ENCODE measurements at places on chromosomes 5 and 9.

GRCh38 chr5:157126-157715 is 34.1 kb upstream of the LRRC14B start:
- DNase-seq = no peak

- no peak for DNase-seq
Observed at GRCh38 chr5:150490296-150490669, 17.6 kb upstream of the NDST1 start.

DNA sequence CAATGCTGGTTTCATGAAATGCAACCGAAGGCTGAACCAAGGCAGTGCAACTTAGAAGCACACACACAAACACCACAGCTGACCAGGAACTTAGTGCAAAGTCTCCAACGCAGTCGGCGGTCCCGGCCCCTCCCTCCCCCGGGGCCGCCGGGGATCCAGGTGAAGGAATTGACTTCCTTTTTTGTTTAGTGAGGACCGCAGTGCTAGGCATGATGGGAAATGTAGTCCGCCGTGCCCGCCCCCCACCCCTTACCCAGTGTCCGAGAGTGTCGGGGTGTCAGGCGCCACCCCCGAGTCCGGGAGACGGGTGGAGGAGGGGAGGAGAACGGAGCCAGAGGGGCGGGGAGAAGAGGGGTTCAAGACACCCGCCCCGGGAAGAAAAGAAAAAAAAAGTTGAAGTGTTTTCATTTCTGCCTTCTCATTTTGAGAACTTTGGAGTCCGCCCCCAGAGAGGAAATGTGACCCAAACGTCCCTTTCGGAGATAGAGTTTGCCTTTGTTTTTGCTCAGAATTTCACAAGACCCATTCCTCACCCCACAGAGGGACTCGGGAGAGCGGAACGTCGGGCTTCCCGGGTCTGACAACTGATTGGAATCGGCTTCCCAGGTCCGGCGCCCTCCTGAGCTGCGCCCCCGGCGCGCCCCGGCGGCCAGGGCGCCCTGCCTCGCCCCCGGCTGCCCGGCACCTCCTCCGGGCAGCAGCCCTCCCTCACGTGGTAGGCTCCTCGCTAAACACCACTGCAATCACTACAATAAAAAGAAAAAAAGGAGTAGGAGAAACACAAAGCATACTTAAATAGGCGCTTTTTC is 2.0 kb downstream of the IER5L start:
- DNase-seq = no peak

GRCh38 chr9:121284733-121285451 is 16.9 kb downstream of the GSN start:
- DNase-seq = no peak

- DNase-seq = no peak
Observed at GRCh38 chr5:4531756-4532704, 608.1 kb upstream of the ADAMTS16 start.

- no peak for DNase-seq
Observed at GRCh38 chr5:75894482-75894881, 177.2 kb upstream of the POC5 start.

GRCh38 chr9:137570566-137570965 is 8.2 kb downstream of the DPH7 start:
- DNase-seq = no peak

GRCh38 chr5:64566310-64566916 is 60.6 kb downstream of the RGS7BP start:
- no peak for DNase-seq

DNA sequence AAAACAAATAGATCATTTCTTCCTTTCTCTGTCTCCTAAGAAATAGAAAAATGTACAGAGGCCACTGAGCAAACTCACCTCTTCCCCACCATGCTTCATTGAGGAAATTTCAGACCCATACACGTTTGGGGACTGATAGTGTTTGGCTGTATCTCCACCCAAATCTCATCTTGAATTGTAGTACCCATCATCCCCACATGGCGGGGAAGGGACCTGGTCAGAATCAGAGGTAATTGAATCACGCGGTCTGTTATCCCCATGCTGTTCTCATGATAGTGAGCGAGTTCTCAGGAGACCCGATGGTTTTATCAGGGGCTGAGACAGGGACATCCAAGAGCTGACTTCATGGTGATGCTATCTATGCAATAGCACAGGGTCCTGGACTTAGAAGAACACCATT is 1655.8 kb downstream of the MAT2B start:
- DNase-seq = no peak

DNA sequence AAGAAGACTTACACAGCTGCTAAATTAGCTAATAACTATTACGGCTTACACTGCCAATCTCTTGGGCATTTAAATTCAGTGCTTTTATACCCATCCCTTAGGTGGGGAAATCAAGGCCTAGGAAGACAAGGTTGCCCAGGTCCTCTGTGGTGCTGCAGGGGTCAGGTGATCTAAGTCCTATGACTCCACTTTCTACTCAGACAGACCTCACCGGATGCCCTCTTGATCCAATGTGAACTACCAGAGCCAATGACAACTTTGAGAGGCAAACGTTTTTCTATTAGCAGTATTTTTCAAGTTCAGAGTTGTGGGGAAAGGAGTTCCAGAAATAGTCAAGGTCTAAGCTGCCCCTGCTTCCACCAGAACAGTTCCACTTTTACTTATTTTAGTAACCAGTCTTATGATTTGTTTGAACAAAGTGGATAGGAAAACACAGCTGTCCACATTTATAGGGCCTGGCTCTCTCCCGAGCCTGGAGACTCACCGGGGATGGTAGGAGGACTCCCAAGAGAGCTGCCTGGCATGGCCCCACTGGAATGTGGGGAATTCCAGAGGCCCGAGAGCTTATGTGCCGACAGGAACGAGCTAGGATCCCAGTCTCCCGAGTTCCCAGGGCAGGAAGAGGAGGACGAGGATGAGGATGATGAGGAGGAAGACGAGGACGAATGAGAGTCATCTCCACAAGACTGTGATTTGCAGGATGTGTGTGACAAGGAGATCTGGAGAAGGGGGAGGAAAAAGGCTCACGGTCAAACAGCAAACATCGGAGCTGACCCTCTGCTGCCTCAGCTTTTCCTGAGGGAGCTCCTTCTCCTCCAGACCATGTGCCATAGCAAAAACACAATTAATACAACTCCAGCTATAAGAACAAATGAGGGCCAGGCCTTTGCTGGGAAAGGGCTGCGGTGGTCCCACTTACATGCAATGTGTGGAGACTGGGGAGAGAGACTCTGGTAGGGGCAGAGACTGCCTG is 16.7 kb downstream of the FAM193B start:
- DNase-seq = no peak

Measured in activated CD8-positive, alpha-beta memory T cell treated with anti-CD3 and anti-CD28 coated beads for 1 hour (primary cell).